ENCODE measurements at places on chromosomes 13 and 19.

DNA sequence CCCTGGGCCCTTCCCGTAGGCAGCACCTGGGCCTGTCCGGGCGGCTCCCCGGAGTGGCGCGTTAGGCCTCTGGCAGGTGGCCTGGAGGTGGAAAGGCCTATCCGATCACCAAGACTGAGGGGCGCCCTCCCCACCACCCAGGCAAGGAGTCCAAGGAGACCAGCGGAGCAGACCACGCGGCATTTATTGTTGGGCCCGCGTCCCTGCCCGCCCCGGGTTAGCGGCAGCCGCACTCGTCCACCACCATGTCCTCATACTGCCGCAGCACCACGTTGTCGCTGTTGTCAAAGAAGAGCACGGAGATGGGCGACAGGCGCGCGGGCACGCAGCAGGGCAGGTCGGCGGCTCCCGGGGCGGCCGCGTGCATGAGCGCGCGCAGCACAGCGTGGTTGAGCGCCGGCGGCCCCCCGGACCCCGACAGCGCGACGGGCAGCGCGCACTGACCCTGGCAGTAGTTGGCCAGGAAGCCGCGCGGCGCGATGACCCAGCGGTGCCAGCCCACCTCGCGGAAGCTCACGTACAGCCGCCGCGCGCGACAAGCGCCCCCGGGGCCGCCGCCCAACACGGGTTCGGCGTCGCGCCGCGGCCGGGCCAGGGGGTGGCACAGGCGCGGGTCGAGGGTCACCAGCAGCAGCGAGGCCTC, 27.5 kb downstream of the CERS1 start:
- no peak for DNase-seq

DNA sequence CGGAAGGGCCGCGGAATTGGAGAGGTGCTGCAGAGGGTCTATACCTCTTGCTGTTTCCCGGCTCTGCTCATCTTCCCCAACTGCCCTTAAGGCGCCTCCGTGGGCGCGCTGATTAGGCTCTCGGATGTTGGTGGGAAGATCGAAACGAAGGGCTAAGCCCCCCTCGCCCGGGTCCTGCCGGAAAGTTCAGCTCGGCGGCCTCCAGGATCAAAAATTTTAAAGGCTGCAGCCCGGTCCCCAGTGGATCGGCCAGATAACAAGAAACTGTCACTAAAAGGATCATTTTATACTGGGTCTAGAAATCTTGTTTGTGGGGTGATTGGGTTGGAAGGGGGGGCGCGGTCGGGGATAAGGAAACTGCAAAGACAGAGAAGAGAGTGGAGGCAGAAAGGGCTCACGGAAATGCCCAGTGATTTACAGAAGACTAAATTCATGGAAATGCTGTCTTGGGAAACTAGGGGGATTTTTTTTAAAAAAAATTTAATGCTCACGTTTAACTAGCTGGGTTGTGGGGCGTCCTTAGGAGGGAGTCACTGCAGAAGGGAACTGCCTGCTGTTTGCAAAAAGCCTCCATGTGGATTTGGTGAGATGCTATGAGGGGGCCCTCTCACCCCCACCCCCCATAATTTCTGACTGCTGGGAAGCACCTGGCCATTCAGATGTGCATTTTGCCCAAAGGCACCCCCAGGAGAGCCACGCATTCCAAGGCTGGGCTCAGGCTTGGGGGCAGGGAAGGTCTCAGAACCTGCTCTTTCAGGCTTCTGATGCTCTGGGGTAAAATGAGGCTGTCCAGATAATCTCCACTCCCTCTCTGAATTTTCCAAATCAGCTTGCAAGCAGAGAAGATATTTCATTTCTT, 7.7 kb downstream of the CDX2 start:
- no peak for DNase-seq

GRCh38 chr13:41720839-41721561, 239.9 kb downstream of the VWA8 start:
- no peak for DNase-seq

- no peak for DNase-seq
These were observed 28.4 kb downstream of the TMTC4 start for GRCh38 chr13:100646030-100646673.

GRCh38 chr13:85261757-85262346, 537.4 kb downstream of the SLITRK6 start:
- no peak for DNase-seq

DNA sequence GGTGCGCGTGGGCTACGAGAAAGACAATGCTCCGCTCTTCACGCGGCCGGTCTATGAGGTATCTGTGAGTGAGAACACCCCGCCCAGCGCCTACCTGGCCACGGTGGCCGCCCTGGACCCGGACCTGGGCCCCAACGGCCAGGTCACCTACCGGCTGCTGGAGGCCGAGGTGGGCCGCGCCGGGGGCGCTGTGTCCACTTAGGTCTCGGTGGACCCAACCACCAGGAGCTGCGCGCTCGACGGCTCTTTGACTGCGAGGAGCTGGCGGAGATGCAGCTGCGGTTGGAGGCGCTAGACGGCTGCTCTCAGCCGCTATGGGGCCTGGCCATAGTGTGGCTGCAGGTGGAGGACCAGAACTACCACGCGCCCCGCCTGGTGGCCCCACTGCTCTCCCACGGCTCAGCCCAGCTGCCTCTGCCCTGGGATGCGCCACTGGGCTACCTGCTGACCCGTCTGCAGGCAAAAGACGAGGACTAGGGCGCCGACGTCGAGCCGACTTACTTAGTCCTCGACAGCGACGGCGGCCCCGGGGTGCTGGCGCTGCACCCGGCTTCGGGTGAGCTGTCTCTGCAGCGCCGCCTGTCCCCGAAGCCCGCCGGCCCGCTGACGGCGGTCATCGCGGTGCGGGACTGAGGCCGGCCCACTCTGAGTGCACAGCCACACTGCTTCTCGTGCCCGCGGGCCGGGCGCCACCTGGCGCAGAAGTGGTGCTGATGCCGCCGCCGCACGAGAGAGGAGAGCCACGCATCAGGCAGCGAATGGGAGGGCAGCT, 173.0 kb downstream of the OLFM4 start:
- DNase-seq: no peak

DNA sequence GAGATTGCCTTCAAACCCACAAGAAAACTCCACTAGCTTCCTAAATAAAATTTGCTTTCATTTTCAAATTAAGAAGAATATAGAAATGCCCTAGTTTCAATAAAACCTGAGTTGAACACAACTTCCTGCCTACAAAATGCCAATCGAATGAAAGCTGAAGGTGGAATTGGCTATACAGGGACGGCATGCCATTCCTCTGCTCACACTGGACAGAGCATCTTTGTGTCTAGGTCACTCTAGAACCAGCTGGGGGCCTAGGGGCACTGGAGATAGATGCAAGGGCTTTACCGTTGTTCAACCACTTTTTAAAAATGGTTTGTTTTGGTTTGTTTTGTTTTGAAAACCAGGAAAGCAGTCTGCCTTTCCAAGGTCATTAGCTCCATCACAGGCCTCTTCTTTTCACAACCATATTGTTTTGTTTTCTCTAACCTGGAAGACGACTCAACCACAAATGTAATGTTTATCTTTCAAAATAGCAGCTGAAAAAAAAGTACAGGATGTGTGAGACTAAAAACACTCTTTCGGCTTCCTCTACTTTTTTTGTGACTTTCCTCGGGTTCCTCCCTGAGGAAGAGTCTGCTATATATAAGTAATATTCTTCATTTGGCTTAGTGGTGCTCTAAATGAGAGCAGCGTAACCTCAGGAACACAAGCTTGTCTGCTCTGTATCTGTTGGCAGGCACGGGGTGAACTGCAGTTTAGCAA, 11.9 kb upstream of the ITM2B start:
- DNase-seq: no peak
